ENCODE measurements at places on chromosomes 16 and 17.
A peak's percentile ranks its signal among the peaks of the same experiment; 100 is the strongest.

- peak; percentile 28 for DNase-seq
Observed at GRCh38 chr16:766820-767640, 6.5 kb downstream of the MSLN start.

GRCh38 chr16:29811896-29812665 lies at the start of gene PRRT2:
TSS of gene PRRT2 (plus strand) at chr16:29812193. CDS start at chr16:29813055, 862 bp downstream.
- DNase-seq = peak; percentile 80

GRCh38 chr17:7283471-7284216 lies 2.1 kb downstream of the SLC2A4 start:
- no peak for DNase-seq

DNA sequence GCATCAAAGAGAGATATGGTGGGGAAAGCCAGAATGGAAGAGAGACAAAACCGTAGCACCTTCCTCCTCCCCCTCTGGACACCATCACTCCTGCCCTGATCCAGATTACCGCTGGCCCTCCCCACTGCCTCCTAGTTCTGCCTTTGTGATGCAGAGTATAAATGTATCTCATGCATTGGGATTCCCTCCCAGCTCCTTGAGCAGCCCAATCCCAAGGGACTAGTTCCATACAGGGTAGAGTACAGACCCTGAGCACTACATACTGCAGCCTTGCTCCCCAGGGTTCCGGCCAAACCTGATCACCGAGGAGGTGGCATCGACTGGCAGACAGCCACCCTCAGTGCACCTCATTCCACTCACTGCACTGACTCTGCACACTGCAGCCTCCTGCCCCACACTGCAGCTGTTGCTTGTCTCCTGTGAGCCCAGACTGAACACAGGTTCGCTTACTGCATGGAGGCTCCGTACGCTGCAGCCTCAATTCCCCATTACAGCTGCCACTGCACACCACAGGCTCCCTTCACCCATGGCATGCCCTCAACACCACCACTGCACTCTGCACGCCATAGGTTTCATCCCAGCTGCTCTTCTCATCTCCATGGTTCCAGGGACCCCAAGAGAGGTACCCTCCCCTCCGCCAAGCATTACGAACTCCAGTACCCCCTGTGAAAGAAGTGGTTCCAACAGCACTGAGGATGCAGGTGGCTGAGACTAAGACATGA lies 1.7 kb upstream of the THRA start:
- no peak for DNase-seq

GRCh38 chr17:79843474-79843815 lies 4.2 kb upstream of the CBX4 start:
- DNase-seq = peak; percentile 45

- peak; percentile 88 for DNase-seq
Observed at GRCh38 chr17:7217113-7217987, 2.3 kb downstream of the DLG4 start.
